SIG-M5 (cell line): ENCODE measurements at places on chromosomes 3 and 15.

DNA sequence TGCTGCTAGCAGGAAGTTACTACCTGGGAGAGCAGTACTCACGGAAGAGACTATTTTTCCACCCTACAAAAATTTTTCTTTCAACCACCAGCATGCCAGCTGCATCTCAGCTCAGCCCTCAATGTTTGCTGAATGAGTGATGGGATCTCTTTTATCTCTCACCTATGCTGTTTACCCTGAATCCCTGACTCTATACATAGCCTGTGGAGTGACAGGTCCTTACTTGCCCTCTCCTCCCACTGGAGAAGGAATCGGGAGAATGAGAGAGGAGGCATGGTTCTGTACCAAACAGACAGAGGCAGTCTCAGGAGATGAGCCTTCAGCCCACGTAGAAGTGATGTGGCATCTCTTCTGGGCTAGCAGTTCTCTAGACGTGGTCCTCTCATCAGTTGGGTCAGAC is 6.7 kb upstream of the DGKG start:
- DNase-seq = no peak

- DNase-seq = no peak
Measured at GRCh38 chr3:194087280-194087679, 48.7 kb upstream of the HES1 start.

- DNase-seq = no peak
Measured at GRCh38 chr3:124699051-124699450, 31.2 kb upstream of the UMPS start.

GRCh38 chr15:63048776-63049665 is 6.5 kb downstream of the TPM1 start:
- no peak for DNase-seq

DNA sequence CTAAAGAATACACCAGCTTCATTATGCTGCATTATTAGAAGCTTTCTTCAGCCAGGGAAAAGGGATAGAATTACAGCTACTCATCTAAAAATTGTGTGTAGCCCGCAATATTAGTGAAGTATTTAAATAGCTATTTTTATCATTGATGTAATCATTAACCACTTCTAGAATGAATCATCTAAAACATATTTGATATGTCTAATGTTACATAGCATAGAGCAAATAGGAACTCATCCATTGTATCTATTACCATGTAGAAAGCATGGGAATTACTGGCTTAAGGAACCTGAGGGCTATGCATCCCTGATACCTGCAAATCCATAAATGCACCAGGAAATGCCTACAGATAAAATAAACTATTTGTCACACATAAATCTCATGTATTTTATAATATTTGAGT is 54.5 kb upstream of the VGLL3 start:
- no peak for DNase-seq

DNA sequence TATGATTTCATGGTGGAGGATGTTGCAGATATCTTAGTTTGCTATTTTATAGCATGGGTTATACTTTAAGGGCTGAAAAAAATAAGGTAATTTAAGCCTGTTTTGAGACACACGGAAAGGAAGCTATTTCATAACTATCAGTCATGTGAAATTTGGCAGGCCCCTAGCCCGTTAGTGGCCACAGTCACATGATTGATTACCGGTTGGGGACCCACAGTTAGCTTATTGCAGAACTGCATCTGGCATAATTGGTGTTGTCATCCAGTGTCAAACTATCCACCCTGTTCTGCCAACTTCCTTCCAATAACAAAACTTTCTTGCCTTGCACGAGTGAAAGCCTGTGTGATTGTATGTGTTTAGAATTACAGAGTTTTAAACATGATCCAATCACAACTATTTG is 35.2 kb downstream of the FNDC3B start:
- DNase-seq = peak; percentile 90

- DNase-seq = no peak
Measured at GRCh38 chr3:52361898-52362297, 45.8 kb downstream of the DNAH1 start.

GRCh38 chr3:32105291-32106131 is 909 bp upstream of the GPD1L start:
- no peak for DNase-seq

DNA sequence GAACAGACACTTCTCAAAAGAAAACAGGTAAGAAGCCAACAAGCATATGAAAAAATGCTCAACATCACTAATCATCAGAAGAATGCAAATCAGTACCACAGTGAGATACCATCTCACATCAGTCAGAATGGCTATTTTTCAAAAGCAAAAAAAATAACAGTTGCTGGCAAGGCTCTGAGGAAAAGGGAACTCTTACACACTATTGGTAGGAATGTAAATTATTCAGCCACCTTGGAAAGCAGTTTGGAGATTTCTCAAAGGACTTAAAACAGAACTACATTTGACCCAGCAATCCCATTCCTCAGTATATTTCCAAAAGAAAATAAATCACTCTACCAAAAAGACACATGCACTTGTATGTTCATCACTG is 95.6 kb downstream of the APBA2 start:
- no peak for DNase-seq

DNA sequence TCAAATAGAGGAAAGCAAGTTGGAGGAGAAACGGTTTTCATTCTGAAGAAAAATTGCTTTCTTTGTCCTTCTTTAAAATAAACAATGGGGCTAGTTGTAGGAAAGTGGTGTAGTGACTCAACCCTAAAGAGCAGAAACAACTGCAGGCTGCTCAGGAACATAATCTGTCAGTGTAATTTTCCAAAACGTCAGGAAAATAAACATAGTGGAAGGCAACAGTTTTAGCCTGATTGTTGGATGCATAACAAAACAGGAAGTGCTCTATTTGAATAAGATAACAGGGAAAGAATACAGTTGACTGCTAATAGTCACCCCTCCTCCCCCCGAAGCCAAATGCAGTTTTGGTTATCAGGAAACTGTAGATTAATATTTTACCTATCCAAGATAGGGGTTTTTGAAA is 167.6 kb downstream of the ECT2 start:
- DNase-seq = no peak

DNA sequence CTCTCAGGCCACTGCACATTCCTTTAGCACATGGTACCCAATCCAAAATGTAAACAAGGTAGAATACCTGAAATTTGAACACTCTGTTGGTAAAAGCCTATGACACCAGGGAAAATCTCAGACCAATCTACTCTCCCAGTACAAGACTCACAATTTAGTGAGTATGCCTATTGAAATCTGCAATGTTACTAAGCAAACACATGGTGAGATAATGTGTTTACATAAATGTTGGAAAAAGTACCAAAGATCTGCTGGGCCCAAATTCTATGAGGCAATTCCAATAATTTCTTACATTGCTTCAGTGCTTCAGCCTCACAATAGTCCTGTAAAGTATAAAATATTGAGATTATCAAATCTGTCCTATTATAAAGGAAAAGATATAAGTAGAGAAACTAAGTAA is 536.1 kb downstream of the PYDC2 start:
- no peak for DNase-seq

GRCh38 chr3:196327405-196327804 is 9.4 kb upstream of the DYNLT2B start:
- DNase-seq = no peak

- DNase-seq = no peak
Measured at GRCh38 chr3:189748046-189748445, 116.9 kb downstream of the TP63 start.

GRCh38 chr3:184039414-184039813 is 7.9 kb downstream of the HTR3D start:
- no peak for DNase-seq

GRCh38 chr15:48176957-48177356 is 1.1 kb downstream of the MYEF2 start:
- no peak for DNase-seq

- DNase-seq = no peak
Measured at GRCh38 chr15:76840830-76841460, 64.2 kb downstream of the SCAPER start.

DNA sequence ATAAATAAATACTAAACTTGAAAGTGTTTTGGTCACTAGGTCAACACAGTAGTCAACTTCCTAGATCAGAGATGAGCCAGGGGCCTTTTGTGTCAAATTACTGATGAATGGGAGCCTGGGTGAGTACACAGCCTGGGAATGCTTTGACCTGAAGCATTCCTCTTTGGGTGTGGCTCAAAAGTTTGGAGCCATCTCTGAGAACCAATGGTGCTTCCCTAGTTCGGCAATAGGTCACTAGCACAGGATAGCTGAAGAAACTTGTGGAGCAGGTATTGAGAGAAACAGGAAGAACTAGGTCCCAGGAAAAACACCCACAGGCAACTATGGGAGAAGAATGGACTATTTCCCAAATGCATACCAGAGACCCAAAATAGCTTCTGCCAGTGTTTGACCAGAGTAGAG is 56.6 kb upstream of the PLXND1 start:
- no peak for DNase-seq

DNA sequence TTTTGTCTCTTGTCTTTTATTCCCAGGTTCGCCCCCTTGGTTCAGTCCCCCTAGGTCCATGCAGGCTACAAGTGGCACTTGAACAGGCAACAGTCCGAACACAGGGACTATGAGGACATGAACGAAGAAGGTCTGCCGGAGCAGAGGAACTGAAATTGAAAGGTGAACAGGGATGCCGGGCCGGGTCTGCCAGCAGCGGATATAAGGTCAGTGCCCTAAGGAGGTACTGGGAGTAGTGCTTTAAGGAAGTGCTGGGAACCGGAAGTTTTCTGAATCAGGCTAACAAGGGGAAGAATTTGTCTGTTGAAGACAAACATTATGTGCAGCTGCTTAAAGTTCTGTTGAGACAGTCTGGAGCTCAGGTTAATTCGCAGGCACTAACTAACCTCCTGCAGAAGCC is 46.8 kb downstream of the LSM3 start:
- no peak for DNase-seq

DNA sequence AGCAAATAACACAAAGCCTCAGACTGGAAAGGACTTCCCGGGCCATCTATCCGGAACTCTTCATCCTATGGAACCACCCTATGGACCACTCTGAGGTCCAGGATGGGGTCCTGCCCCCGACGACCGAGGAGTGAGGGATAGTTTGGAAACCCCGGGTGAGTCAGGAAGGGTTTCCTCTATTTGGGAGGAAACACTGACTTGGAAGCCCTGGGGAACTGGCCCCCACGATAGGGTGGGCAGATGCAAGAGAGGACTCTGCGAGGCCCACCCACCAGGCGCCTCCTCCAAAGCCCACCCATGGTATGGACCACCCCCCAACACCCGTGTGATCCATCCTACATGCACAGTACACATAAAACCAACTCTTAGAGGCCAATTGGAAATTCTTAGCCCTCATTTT is 69.4 kb downstream of the CPN2 start:
- DNase-seq = no peak

GRCh38 chr15:77563623-77564156 is 69.0 kb downstream of the LINGO1 start:
- no peak for DNase-seq

DNA sequence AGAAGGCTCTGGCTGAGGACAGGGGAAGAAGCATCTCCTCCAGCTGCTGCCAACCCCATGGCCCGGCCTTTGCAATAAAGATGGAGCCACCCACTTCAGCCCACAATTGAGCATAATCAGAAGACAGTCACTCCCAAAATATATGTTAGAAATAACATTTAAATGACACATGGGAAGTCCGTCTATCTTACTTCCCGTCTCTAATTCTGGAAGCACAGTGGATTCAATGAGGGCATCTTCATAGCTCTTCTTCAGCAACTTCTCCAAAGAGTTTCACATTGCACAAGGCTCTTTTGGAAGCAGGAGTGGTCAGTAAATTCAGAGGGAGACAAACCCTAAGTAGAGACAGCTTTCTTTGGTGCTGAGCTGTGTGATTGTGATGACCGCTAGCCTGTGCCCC is 67.0 kb upstream of the SEC61A1 start:
- no peak for DNase-seq

DNA sequence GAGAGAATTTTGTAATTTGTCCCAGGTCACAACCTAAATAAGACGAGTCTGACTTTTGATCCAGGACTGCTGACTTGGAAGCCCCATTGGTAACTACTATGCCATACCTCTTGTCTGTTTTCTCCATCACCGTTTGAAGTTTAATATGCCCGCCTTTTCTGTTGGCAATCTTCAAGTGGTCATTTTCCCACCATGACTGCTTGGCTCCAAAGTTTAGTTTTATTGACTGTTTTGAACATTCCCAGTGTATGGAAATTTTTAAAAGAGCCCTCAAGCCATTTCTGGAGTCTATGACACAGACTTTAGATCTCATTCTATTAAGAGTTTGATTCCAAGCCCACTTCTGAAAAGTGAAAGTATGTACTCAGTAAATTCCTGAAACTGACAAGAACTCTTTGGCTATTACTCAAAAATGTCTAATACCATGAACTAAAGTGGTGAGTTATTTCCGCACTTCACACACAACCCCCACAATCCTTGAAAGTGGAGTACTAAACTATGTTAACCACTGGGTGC is 136.7 kb upstream of the ADAMTS9 start:
- no peak for DNase-seq

DNA sequence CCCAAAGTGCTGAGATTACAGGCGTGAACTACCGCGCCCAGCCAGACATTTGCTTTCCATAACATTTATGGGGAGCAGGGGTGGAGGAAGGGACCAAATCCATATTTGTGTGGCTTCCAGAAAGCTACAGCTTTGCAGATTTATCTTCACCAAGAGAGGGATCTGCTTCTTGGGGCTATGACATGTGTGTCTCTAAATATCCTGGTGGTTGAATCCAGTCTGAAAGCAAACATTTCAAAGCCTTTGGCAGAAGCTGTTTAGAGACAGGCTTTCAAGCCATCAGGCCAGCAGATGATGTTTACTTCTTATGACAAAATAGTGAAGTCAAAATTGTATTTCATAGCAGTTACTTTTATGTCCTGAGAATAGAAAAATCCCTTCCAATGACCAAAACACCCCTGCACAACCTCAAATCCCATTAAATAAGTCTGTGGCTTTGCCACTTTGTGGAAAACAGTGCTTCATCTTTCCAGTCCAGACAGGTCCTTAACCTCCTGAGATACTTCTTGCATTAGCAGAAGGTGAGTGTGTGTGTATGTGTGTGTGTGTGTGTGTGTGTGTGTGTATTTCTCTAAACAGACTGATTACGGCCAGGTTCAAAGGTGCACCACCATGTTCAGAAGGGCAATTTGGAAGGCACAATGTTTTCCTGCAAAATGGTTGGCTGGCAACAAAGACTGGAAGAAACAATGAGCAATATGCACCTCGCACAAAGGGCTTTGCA is 191.4 kb upstream of the LRIG1 start:
- no peak for DNase-seq

DNA sequence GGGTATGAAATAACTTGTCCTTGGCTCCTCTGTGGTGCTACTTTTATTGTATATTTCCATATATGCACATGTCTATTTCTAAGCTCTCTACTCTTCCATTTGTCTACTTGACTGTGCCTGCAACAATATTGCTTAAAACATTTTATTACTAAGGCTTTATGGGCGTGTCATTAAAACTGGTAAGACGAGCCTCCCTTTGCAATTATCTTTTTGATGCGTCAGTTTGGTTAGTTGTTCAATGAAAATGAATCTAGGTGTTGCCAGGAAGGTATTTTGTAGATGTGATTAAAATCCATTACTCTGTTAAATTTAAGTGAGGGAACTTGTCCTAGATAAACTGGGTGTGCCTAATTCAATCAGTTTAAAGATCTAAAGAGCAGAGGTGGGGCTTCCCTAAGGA is 12.9 kb upstream of the TRA2B start:
- DNase-seq = no peak

GRCh38 chr3:127289706-127290575 is 2.1 kb upstream of the PRR20G start:
- DNase-seq = no peak

- DNase-seq = no peak
Measured at GRCh38 chr15:25775317-25775912, 87.7 kb downstream of the ATP10A start.
